HFF-Myc (cell line): ENCODE measurements at places on chromosomes 7 and 10.

GRCh38 chr7:110007320-110008063 is 1083.4 kb upstream of the LRRN3 start:
- DNase-seq = no peak

DNA sequence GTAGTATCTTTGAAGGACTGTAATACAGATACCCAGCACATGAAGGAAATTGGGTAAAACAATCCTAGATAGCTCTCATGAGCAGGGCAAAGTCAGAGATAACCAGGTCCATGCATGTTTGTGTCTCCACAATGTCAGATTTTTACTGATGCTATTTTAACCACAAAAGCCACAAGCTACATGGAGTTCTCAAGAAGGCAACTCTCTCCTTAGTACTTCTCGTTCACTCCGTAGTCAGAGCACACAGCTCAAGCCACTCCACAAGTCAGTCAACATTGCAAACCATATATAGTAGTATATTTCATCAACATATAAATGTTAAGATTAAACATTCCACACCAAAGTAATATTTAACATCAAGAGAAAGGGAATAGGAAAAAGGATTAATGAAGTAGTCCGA is 98.0 kb upstream of the PIK3CG start:
- no peak for DNase-seq

DNA sequence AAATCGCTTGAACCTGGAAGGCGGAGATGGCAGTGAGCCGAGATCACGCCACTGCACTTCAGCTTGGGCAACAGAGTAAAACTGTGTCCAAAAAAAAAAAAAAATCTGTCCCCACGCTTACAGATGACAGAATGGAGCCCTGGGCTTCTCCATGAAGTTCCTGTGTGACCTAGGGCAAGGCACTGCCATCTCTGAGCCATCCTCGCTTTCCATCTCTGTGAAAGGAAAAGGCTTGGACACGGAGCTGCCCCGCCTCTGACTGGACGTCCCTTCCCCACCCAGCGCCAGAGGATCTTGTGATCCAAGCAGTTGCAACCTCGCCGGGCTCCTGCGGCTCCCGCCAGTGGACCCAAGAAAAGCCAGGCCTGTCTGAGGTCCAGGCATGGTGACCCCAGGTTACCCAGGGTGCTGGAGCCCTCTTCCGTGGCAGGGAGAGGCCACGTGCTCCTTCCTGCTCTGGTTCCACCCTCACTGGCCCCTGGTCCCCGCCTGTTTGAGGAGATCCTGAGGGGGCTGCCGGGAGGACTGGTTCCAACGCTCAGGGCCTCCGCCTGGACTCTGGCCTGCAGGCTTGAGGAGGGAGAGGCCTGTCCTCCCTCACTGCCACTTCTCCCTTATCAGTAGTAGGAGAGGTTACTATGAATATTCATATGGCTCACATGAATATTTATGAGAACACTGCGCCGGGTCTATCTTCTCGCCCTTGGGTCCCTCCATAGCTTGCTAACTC is 25.6 kb upstream of the ELFN1 start:
- DNase-seq = no peak

DNA sequence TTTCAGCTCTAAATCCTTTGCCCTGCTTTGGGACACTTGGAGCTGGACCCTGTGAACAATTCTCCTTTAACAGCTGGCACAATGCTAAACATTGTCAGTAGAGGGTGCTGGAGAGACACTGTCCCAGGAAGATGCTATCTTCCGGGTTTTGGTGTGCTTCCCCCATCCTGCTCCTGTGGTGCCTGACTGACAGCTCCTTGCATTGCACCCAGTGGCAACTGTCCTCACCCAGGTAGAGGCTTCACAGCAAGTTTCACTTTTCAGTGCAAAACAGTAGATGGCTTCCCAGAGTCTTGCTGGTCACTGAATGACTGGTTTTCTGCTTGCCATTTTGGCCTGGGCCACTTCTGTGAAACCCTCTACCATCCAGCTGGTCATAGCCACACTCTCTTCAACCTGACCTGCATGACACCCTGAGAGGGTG is 77.3 kb downstream of the CDC14C start:
- DNase-seq = no peak

DNA sequence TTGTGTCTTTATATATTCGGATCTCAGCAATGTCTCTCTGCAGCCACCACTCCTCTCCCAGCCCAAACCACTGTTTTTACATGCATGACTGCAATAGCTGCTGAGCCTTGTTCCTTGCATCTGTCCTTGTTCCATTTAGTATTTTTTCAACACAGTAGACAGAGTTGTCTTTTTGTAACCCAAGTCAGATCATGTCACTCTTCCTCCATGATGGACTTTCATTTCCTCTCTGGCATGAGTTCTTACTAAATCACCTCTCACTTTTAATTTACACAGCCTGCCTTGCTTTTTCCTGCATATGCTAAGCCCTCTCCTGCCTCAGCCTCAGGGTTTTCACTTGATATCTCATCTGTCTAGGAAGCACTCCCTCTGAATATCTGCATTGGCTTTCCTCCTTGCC is 353.2 kb downstream of the HGF start:
- no peak for DNase-seq

- peak; percentile 88 for DNase-seq
These were observed 66.1 kb upstream of the AGBL3 start for GRCh38 chr7:134920026-134920753.

DNA sequence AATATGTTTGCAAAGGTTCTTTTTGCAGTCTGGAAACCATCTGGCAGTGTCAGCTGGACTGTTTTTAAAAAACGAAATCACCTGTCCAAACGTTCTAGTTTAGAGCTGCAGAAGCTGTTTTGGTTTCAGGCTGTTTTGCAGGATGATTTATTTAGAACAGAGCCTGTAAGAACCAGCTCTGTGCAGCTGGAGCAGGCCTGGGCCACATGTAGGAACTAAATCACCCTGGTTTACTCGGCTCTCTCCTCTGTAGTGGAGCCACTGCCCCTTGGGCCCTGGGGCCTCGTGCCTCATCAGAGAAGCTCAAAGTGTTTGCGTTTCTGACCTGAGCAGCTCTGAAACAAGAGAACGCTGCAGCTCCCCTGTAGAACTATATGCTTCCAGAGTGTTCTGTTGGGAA is 142.5 kb downstream of the ACTR3B start:
- no peak for DNase-seq

DNA sequence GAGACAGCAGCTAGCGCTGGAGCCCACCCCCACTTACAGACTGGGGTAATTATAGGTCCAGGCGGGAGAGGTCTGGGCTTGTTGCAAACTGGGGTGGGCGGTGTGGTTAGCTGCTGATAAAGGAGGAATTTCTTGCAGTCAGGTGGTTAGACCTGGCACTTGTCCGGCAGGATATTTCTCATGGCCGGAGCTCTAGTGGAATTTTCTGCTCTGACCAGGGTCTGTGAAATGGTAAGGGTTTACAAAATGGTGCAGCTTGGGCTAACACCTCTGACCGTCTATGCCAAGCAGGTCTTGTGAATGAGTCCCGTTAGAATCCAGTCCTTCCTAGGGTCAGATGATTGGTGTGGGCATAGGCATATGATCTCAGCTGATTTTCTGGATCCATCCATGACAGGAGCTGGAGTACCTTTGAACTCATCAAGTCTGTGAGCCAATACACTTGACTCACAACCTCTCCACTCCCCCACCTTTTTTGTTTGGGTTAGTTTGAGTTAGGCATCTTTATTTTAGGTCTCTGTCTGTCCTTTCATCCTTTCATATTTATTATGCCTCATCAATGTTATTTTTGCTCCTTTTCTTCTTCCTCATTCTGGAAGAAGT is 213.4 kb downstream of the SUGCT start:
- no peak for DNase-seq

DNA sequence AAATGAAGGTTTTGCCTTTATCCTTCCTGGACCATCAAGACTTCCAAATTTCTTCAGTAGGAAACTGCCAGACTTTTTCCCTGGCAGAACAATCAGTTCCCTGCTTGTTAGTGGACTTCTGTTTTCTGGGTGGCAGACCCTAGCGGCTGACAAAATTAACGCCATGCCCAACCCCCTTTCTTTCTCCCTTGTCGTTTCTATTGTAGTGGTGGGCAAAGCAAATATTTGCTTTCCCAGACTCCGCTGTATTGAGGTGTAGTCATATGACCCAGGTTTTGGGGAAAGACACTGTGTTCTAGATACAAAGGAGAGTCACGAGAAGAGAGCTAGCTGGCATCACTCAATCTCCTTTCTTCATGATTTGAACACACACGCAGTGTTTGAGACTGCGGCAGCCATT is 7.7 kb downstream of the PON2 start:
- no peak for DNase-seq
